Esophagus muscularis mucosa (tissue), 4 donors: ENCODE measurements at places on chromosomes 6 and 20. TPM values are rescaled to one million over a fixed set of nuclear protein-coding genes. Genes with fewer than 3 reads are reported as not detected.

- no peak for DNase-seq
- H3K4me1 ChIP-seq, result no peaks in the 10 kb centered on the region
- H3K36me3 ChIP-seq, result no peaks in the 10 kb centered on the region
Measured at GRCh38 chr6:164827537-164827936, 481.9 kb downstream of the C6orf118 start.

DNA sequence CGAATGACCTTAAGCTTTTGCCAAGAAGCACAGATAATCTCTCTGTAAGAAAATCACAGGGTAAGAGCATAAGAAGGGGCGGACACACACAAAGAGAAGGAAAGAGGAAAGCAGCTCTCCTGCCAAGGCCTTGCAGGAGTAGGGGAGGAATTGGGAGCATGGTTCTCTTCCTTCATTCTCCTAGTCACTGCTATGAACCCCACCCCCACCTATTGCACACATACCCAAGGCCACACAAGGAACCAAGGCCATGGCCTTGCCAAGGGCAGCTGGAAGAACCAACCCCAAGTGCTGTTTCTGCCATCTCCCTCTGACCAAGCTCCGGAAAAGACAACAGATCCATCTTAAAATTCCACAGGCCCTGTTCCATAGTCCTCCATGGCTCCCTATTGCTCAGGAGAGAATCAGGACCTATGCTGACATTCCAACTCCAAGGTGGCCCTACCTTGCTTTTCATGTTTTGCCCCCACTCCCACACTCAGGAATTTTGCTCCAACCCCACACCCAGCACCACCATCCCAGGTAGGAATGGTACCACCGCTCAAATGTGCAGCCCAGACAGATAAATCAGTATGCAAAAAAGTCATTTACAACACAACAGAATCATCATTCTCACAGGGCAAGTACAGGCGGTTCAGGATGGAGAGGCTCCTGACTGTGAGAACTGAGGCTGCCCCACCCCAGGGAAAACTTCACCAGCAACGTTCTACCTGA is 31.3 kb downstream of the TRAM2 start:
- no peaks in the 10 kb centered on the region for H3K36me3 ChIP-seq
- peak overlapping the region; percentile 55 for H3K27ac ChIP-seq
- no peak for DNase-seq

- H3K4me1 ChIP-seq, result peaks cover 17% of the 10 kb centered on the region
- no peak overlapping the region for H3K4me3 ChIP-seq
- DNase-seq, result no peak
- peaks cover 17% of the 10 kb centered on the region for H3K36me3 ChIP-seq
- H3K27ac ChIP-seq, result no peak overlapping the region
Measured at GRCh38 chr20:48690888-48691287, 136.9 kb downstream of the PREX1 start.

The VSX1 gene
- total RNA-seq, result 0.83 TPM

The CSTF1 gene
- total RNA-seq, result 16.2 TPM

The BAK1 gene
- total RNA-seq, result 10.8 TPM

DNA sequence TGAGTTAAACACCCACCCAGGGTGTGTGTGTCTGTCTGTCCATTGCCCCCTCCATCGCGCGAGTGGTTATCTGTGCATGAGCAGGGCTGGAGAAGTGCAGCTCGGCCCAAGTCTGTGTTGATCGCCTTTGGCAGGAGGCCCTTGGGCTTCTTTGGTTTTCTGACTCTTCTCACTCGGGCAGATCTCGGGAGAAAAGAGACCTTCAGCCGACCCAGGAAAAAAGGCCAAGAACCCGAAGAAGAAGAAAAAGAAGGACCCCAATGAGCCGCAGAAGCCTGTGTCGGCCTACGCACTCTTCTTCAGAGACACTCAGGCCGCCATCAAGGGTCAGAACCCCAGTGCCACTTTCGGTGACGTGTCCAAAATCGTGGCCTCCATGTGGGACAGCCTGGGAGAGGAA is 132.9 kb downstream of the JPH2 start:
- H3K36me3 ChIP-seq, result peaks cover 21% of the 10 kb centered on the region
- H3K27ac ChIP-seq, result no peak overlapping the region
- no peaks in the 10 kb centered on the region for H3K27me3 ChIP-seq

DNA sequence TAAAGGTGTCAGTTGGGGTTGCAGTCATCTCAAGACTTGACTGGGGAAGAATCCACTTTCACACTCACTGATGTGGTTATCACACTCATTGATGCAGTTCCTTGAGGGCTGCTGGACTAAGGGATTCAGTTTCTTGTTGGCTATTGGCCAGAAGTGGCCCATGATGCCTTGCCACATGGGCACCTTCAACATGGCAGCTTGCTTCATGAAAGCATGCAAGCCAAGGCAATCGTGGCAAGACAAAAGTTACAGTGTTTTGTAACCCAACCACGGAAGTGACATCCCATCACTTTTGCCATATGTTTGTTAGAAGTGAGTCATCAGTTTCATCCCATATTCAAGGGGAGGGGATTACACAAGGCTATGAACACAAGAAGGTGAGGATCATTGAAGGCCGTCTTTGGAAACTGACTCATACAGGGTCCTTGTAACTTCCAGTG is 3.8 kb upstream of the RANBP9 start:
- H3K4me3 ChIP-seq, result no peak overlapping the region
- H3K36me3 ChIP-seq, result no peaks in the 10 kb centered on the region
- peaks cover 7% of the 10 kb centered on the region for H3K4me1 ChIP-seq
- no peaks in the 10 kb centered on the region for H3K27me3 ChIP-seq
- no peak overlapping the region for H3K27ac ChIP-seq

GRCh38 chr20:54223751-54224150 is 15.9 kb downstream of the PFDN4 start:
- no peaks in the 10 kb centered on the region for H3K27me3 ChIP-seq
- no peak for DNase-seq
- H3K4me3 ChIP-seq, result no peak overlapping the region
- no peak overlapping the region for H3K27ac ChIP-seq
- H3K36me3 ChIP-seq, result no peaks in the 10 kb centered on the region

The DPPA5 gene
- not detected for total RNA-seq

DNA sequence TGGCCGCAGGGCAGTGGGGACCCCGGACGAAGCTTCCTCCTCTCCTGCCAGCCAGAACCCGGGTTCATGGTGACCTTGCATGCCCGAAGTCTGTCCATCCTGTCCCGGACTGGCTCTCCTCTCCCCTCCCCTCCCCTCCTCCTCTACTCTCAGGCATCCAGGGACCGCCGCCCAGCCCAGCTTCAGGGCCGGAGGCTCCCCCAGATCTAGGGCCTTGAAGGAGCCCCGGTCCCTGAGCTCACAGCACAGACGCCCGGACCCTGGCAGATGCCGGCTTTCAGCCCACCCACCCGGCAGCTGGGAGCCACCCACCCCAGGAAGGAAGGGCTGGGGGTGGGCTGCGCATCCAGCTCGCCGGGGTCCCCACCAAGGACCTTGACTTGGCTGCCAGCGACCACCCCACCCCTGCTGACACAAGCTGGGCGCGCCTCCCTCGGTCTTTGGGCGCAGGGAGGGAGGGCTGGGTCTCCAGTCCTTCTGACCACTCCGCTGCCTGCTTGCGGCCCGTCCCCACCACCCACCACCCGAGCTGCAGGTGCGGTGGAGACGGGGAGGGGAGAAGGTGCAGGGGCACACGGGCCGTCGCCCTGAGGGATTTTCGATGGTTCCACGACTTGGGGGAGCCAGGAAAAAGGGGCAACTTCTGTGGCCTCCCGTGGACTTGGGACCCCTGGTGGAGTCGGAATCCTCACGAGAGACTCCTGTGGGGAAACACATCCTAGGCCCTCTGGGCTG is 5.8 kb upstream of the ABHD16B start:
- DNase-seq, result no peak
- peaks cover under 1% of the 10 kb centered on the region for H3K36me3 ChIP-seq
- peaks cover 81% of the 10 kb centered on the region for H3K27me3 ChIP-seq
- H3K4me3 ChIP-seq, result peak overlapping the region; percentile 25

- DNase-seq, result no peak
- H3K36me3 ChIP-seq, result peaks cover 7% of the 10 kb centered on the region
- peaks cover 50% of the 10 kb centered on the region for H3K4me1 ChIP-seq
- H3K27ac ChIP-seq, result peak overlapping the region; percentile 16
- H3K27me3 ChIP-seq, result no peaks in the 10 kb centered on the region
Measured at GRCh38 chr20:63697357-63697867, 960 bp downstream of the TNFRSF6B start.
